Activated T-helper 17 cell treated with anti-CD3 and anti-CD28 coated beads, Interleukin-2, amount 50 U/mL, for 72 hours (primary cell): ENCODE measurements at places on chromosomes 5 and 9.

DNA sequence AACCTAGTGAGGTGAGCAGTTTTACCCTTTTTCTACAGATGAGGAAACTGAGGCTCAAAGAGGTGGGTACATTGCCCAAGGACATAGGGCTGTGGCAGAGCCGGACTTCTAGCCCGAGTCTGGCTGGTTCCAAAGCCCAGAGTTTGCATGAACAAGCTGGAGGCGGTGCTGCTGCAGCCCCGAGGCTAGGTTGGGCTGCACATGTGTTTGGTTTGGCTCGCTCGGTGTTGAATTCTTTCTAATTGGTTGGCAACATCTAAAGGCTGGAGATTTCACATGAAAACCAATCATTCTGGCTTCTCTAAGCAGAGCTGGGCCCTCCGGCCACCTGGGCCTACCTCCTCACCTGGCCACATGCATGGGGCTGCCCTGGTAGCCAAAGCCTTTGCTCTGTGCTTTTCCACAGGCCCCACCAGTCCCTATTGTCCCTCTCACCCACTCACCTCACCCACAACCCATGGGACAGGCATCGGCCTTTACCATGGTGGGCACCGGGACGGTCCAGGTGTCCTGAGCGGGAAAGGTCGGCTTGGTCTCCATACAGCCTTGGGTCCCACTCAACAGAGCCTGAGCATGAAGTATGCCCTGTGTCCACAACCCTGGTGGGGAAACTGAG is 262.3 kb downstream of the NSG2 start:
- ATAC-seq: no peak

- ATAC-seq: peak; percentile 23
Observed at GRCh38 chr9:134136118-134136995, 475 bp downstream of the WDR5 start.

DNA sequence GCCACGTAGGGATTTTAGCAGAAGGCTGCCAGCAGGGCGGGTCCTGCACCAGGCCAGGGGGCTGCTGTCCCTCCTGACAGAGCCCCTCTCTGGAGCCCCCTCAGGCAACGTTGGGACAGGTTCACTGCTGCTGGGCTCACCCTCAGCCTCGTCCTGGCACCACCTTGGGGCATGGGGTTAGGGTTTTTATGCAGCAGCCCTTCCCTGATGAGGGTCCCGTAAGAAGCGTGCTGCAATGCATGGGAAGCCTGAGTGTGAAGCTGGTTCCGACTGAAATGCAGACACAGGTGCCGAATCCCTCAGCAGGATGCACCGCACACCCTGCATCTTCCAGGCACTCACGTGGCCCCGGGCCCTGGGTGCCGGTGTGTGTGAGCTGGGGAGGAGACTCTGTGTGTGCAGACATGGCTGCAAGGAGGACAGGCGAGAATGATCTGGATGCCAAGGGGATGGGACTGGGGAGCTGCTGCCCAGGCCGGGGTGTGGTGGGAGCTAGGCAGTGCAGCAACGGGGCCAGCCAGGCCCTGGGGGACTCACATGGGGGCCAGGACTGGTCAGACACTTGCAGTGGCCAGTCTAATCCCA is 27.1 kb downstream of the ZDHHC11B start:
- no peak for ATAC-seq

DNA sequence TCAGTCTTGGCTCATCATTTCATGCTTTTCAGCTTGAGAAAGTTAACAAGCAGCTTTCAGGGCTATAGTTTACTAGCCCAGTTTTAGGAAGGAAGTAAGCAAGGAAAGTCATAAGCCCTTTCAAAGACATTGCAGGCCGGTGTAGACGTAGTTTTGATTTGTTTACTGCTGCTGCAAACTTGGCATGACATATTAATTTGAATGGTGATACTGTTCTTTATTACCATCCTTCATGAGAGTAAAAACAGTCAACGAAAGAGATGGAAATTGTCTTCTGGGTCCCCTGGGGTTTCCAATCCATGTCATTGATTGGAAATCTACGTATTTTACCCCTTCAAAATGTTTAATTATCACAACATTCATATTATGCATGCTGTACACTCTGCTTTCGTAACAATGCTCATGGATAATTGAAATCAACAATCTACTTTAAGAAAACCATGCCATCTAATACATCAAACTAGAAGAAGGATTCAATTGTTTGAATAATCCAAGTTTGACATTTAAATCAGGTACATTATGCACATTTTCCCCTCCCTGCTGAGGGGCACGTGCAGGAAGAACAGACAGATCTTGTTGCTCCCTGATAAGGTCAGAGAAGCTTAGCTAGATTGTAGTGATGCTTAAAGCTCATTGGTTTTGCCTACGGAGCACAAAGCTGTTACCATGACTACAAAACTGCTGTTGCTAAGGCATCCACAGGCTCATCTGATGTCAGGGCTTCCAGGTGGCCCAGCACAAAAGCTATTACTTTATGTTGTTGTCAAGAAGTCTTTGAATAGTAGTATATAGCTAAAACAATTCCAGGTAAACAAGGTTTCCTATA is 139.9 kb upstream of the PRLR start:
- no peak for ATAC-seq

- peak; percentile 78 for ATAC-seq
Observed at GRCh38 chr9:134059661-134060395, 8.0 kb downstream of the BRD3 start.

- ATAC-seq: no peak
Observed at GRCh38 chr5:16800477-16800876, 135.6 kb downstream of the MYO10 start.

DNA sequence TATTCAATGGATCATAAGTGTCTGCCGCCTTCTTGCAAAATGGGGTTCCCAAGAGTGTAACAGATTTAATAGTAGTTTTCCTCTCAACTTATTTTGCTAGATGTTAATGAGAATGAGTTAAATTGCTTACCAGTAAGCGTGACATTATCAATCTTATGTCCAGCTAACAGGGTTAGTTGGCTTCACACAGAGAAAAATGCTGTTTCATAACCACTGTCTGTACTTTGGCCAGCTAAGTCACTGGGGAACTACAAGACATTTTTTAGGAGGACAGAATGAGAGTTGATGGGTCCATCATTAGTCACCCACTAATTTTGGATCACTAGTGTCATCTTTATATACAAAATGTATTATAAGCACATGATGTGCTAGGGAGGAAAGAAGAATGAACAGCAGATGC is 1.4 kb downstream of the CDC37L1 start:
- no peak for ATAC-seq

GRCh38 chr9:33676746-33677505 is 118.4 kb upstream of the PRSS3 start:
- peak; percentile 74 for ATAC-seq

DNA sequence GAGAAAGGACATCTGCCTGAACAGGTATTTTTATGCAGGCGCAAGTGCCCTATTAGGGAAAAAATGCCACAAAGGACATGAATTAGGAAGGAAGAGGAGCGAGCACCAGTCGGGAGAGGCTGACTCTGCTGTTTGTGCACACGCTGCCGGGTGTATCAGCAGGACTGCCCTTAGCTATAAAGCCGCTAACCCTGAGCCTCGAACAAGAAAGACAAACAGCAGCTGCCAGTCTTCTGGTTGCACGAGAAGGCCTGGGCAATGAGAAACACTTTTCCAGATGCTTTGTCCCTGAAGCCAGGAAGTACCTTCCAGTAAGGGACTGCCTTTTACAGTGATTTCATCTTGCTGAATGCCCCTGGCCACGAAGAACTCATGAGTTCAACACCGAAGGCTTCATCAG is 12.6 kb downstream of the QSOX2 start:
- ATAC-seq: no peak

GRCh38 chr5:14779975-14780374 is 91.6 kb downstream of the ANKH start:
- ATAC-seq: no peak

- ATAC-seq: no peak
Observed at GRCh38 chr9:124308606-124309491, 51.1 kb downstream of the NEK6 start.

GRCh38 chr5:95973793-95974325 is 12.2 kb upstream of the ELL2 start:
- peak; percentile 89 for ATAC-seq

GRCh38 chr5:141507387-141508091 is 18.7 kb downstream of the PCDHGC5 start:
- ATAC-seq: no peak
